NCI-H1694 treated with DMSO at 0.1 percent for 48 hours (cell line): ENCODE measurements at places on chromosomes 5 and 9.

DNA sequence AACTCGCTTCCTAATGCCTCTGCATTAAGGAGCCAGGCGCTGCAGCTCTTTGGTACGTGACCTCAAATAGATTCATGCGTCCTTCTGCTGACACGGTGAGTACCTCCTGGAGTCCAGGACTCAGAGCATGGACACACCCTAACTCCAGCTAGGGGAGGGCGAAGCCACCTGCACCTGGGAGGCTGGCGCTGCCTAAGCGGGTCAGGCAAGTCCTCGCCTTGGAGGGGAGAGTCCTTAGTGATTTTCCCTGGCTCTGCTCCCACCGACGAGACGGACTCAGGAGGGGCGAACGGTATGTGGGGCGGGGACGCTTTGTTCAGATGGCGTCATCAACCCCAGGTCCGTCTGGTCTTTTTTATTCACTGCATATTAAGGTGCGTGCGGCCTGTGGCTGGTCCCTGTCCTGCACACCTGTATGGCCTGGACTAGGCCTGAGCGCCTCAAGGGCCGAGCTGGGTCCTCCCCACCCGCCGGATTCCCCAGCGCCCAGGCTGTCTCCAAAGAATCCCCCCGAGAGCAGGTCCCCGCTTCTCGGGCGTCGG lies 50.3 kb downstream of the NSUN2 start:
- DNase-seq = no peak

DNA sequence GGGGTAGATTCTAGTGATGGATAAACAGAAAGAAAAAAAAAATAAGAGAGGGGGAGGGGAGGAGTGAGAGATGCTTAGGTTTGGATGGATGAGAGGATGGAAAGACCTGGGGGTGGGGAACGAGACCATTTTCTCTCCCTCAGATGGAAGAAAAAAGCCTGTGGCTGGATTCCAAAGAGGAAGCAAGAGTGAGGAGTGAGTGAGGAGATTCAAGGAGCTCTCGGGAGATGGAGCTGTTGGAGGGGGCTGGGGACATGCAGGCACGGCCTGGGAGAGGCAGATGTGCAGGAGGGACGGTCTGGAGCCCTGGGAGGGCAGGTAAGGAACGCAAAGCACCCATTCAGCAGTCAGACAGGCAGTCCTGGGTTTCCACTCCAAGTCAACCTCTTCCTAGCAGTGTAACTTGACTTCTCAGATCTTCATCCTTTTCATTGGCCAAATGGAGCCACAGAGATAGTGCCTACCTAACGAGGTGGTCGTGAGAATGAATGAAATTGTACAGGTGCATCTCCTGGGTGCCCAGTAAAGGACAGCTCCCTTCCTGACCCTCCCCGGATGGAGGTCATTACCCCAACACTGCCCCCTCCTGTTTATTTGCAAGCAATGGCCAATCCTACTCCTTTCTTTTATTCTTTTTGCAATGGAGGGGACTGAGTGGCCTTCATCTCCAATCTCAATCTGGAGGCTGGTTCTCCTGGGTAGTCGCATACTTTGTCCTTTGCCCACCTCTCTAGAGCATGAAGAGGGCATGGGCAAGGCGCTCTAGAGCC lies 52.2 kb downstream of the PCDH1 start:
- peak; percentile 13 for DNase-seq

DNA sequence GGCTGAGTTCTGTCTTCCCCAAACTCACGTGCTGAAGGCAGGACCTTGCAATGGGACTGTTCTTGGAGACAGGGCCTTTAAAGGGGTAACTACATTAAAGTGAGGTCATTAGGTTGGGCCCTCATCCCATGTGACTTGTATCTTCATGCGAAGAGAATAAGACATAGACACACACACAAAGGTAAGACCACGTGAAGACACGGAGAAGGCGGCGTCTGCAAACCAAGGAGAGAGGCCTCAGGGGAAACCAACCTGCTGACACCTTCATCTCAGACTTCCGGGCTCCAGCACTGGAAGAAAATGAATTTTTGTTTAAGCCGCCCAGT lies 50.7 kb upstream of the KCNMB1 start:
- no peak for DNase-seq

GRCh38 chr5:67502951-67503350 lies 306.4 kb upstream of the CD180 start:
- no peak for DNase-seq

DNA sequence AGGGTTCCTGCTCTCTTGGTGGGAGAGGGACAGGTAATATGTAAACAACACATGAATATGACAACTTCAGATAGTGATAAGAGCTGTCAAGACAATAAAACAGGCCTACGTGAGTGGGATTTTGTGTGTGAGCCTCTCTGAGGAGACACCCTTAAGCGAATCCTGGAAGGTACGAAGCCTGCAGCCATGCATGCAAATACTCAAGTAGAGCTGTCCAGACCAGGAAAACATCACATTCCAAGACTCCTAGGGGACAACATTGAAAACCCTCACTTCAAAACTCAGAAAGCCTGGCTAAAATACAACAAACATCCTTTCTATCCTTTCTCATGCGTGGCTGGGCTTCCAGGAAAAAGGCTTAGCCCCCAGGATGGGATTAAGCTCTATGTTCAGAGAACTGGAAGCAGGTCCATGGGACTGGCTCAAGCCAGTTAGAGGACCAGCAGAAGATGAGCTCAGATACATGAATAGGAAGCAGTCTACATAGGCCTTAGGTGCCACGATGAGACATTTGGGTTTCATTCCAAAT lies 124.8 kb upstream of the IQGAP2 start:
- DNase-seq = no peak

- no peak for DNase-seq
These were observed 452.8 kb downstream of the NFIB start for GRCh38 chr9:13860946-13861640.

GRCh38 chr5:114296191-114296590 lies 65.7 kb upstream of the KCNN2 start:
- DNase-seq = no peak

GRCh38 chr5:157766902-157767301 lies 23.4 kb downstream of the LSM11 start:
- DNase-seq = no peak

- DNase-seq = no peak
These were observed 43.6 kb downstream of the JADE2 start for GRCh38 chr5:134568761-134569695.

GRCh38 chr9:7636838-7637467 lies 162.6 kb downstream of the DMAC1 start:
- no peak for DNase-seq

GRCh38 chr9:114906922-114907571 lies 23.3 kb downstream of the TNFSF8 start:
- peak; percentile 45 for DNase-seq

GRCh38 chr5:16057277-16057676 lies 122.3 kb downstream of the MARCHF11 start:
- no peak for DNase-seq

- DNase-seq = no peak
These were observed 33.4 kb downstream of the WDR70 start for GRCh38 chr5:37412515-37412914.

DNA sequence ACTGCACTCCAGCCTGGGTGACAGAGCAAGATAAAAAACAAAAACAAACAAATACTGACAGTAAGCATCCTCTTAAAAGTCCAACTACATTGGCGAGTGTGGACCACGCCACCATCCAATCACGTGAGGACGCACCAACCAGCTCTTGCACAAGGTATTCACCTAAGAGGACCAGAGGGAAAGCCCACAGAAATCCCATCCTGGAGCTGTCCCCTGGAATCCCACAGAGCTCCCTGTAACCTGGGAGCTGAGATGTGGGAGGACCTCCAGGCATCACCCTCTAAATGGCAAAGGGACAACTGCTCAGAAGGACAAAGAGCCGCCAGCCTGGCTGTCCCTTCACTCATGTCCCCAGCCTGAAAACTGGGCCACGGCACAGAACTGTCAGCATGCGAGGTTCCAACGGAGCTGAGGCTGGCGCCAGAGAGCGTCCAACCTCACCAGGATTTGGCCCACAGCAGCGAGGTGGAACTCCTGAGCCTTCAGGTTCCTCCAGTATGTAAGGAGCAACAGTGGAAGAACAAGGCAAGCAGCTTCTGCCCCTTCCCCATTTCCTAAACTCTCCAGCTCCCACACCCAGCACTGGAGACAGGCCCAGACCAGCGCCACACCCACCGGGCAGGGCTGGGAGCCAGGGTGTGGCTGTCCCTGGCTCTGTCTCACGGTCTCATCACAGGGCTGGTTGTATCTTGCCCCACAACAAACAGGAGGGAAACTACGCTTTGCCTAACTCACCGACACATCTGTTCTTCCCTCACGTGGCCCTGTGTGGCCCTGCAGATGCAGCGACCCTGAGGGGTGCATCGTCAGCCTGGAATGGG lies 15.2 kb downstream of the IPPK start:
- no peak for DNase-seq

GRCh38 chr5:125038477-125038876 lies 292.0 kb upstream of the ZNF608 start:
- DNase-seq = no peak

GRCh38 chr9:21904776-21905175 lies 89.4 kb downstream of the CDKN2A start:
- DNase-seq = no peak

DNA sequence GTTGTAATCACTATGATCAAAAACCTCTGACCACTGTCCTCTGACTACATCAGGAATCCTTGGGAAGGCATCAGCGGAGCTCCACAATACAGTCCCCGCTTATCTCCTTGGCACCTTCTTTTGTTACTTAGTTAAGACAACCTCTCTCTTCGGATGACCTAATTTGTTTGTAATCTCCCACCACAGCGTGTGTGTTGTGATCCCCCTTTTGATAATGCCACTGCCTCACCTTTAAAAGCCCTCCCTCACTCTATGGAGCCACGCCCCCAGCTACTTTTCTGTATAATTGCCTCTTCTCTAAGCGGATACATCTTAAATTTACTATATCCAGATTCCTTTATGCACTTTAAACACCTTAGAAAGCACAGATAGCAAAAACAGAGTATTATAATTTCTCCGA lies 35.9 kb downstream of the OR2Y1 start:
- no peak for DNase-seq

DNA sequence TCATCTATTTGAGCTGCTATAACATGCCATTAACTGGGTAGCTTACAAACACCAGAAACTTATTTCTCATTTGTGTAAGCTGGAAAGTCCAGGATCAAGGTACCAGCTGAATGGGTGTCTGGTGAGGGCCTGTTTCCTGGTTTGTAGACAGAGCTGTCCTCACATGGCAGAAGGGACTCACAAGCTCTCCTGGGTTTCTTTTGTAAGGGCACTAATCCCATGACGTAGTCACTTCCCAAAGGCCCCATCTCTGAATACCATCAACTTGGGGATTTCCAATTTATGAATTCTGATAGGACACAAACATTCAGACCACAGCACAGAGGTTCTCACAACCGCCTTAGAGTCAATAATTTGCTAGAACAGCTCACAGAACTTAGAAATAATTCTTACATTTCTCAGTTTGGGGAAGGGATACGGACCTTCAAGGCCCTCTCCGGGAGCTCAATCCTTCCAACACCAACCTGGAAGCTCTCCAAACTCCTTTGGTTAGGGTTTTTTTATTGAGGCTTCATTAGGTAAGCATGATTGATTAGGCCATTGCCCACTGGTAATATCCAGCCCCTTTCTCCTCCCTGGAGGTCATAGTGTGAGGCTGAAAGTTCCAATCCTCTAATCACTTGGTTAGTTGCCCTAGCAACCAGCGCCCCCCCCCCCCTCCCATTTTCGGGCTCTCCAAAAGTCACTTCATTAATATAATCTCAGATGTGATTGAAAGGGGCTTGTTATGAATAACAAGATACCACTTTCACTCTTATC lies 7.6 kb upstream of the DNAJA1 start:
- no peak for DNase-seq

GRCh38 chr5:43243270-43243669 lies 51.2 kb downstream of the NIM1K start:
- DNase-seq = no peak

GRCh38 chr5:151037561-151038411 lies 17.4 kb downstream of the GPX3 start:
- DNase-seq = no peak

DNA sequence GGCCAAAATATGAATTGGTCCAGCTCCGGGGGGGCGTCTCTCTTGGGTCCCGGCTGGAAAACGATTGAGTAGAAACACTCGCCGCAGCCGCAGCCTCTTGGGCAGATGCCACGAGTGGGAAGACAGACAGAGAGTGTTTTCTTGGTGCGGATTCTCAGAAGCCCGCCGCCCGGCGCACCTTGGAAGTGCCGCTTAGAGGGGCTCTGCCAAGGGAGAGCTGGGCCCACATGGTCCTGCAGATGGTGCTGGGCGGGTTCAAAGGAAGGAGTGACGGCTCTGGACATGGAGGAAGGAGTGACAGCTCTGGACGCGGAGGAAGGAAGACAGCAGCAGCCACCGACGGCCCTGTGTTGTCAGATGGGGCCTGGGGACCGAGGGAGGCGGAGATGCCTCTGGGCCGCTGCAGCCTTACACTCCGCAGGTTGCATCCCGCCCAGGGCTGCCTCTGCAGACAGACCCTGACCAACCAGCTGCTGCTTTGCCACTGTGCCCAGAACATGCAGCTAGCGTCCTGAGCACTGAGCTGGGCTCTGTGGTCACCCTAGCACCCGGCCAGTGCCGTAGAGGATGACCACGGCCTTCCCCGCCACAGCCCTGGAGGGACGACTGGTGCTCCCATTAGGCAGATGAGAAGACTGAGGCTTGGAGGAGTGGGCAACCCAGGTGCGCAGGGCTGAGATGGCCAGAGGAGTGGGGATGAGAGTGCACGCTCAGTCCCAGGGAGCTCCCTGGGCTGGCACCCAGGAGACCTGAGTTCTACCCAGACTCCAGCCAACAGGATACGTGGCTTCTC lies 20.8 kb upstream of the QRFP start:
- no peak for DNase-seq

GRCh38 chr9:128084746-128085145 lies 16.7 kb downstream of the SLC25A25 start:
- DNase-seq = no peak

DNA sequence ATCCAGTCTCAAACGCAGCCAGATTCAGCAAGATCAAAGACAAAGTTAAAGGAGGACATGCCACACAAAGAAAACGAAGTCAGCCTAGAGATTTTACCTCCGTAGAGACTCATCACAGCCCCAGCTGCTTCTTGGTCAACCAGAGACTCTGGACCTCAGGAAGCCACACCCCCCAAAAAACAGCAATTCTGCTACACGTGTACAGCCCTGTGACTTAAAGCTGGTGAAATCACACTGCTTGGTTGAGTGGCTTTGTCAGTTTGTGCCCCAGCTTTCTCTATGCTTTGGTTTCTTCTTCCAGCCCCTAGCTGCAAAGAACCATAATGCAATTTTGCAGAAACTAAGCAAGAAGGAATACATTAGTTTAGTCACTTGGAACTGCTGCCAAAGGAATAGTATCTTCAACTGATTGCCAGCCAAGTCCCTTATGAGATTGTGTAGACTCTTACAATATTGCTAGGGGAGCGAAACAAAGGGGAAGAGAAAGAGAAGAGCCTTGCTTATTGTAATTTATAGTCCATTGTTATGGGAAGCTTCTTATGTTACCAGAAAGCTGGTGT lies 158.8 kb upstream of the ZNF462 start:
- no peak for DNase-seq
